ENCODE measurements at places on chromosomes 7 and 10. TPM values are rescaled to one million over a fixed set of nuclear protein-coding genes. Genes with fewer than 3 reads are reported as not detected.

Gene CROT
- total RNA-seq: 6.9 TPM

- DNase-seq: no peak
Measured at GRCh38 chr10:102085336-102085735, 20.2 kb downstream of the HPS6 start.

GRCh38 chr7:985915-986741 is 3.1 kb downstream of the CYP2W1 start:
- peak; percentile 37 for DNase-seq

Gene C10orf143
- 0.29 TPM for total RNA-seq

Gene SLC18A2
- total RNA-seq: not detected

DNA sequence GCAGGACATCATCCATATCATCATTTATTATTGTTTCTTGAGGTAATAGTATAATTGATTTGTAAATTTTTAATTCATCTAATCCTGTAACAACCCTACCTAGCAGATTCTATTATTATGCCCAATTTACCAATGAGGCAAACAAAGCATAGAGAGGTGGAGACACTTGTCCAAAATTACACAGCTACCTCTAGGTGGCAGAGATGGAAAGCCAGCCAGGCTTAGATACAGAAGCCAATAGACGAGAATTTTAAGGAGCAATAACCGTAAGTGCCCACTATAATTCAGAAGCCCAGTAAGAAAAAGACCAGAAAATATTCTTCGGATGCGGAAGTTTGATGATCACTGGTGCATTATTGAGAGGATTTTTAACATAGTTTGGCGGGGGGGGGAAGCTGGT is 54.0 kb downstream of the ANK3 start:
- peak; percentile 72 for DNase-seq

- DNase-seq: no peak
Measured at GRCh38 chr7:75033064-75033463, 40.5 kb downstream of the RCC1L start.

Gene IFIT1
- 14.1 TPM for total RNA-seq

Gene GTF2IRD1
- total RNA-seq: 21.9 TPM

DNA sequence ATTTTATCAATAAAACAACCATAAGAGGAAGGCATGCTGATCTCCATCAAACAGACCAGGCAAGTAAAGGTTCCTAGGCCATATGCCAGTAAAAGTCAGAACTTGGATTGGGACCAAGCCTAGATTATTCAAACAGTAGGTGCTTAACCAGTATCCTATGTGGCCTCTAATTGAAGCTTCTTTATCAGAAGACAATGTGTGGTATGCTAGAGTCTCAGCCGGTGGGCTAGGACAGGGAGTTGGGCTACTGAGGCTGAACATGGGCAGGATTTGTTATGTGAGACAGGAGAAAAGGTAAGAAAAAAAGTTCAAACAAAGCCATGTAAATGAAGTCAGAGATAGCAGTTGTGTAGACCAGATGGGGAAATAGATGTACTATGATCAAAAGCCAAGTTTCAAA is 413.7 kb upstream of the GHITM start:
- no peak for DNase-seq

Gene NEUROG3
- not detected for total RNA-seq

- no peak for DNase-seq
Measured at GRCh38 chr10:81848514-81848913, 26.5 kb upstream of the NRG3 start.

Gene GLRX3
- 98.1 TPM for total RNA-seq

GRCh38 chr7:155189590-155189989 is 108.1 kb upstream of the INSIG1 start:
- DNase-seq: no peak

DNA sequence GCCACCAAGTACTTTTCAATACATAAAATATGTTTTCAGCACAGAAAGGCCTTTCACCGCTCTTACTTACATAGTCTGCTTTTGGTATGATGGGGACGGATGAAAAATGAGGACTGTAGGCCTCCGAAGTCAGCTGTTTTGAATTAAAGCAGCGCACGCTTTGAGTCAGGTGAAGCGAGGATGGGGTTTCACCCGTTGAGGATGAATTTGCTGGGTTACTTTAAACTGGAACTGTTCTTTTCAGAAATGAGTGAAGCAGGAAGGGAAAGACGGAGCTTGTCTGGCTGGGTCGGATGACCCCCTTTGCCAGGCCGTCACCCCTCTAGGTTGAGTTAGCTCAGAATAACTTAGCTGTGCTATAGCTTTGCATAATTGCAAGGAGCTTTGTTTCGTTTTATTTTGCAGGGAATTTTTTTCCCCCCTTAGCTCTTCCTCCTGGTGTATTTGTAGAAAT is 40.0 kb downstream of the CUX1 start:
- DNase-seq: no peak

Measured in PC-3 (cell line).